ENCODE measurements at places on chromosomes 12 and 14.
A peak's percentile ranks its signal among the peaks of the same experiment; 100 is the strongest.

DNA sequence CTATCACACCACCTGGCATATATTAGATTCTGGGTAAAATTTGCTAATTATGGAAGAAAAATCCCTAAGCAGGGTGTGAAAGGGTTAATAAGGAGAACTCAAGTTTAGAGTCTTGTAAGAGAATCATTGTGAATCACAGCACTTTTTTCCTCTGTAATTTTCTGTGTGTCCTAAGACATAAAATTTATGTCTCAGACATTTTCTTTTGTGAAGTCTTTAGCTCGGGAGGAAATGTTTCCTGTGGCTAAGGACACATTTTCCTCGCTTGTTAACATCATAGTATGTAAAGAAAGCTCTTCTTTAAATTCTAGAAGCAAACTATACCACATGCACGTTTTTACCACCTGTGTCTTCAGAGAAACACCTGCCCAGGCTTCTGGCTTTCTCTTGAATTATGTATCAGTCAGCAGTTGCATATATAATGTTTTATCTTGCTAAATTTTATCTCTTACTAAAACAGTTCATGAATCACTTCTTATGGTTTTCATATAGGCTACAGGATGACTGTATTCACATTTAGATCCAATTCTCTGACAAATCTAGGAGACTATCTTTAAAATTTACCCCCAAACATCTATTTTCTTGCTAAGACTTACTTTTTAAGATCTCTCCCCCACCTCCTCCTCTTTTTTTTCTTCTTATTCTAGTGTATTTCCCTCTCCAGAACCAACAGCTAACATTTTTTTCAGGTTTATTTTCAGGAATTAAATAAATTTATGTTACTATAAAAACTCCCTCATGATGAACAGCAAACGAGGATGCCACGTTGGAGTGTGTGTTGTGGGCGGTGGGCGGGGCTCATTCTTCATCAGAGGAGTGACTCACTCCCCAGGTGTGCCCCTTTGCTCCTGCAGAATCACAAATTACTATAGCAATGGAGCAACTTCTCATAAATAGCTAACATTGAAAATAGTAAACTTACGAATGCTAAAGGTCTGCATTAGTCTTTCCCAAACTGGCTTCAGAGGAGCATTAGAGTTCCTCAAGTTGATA, 11.6 kb upstream of the CSRP2 start:
- no peak for DNase-seq

GRCh38 chr12:1619587-1619986, 9.4 kb upstream of the WNT5B start:
- DNase-seq, result peak; percentile 74

DNA sequence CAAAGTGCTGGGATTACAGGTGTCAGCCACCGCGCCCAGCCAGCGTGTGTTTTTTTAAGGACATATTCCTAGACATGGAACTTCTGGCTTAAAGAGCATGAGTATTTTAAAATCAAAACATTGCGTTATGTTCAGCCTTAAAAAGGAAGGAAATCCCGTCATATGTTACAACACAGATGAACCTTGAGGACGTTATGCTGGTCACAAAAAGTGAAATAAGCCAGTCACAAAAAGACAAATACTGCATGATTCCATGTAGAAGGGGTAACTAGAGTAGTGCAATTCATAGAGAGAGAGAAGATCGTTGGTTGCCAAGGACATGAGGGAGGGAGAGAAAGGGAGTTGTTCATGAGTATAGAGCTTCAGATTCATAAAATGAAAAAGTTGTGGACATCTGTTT, 53.9 kb downstream of the ACACB start:
- no peak for DNase-seq

GRCh38 chr12:103114296-103115055, 157.0 kb downstream of the ASCL1 start:
- peak; percentile 32 for DNase-seq

DNA sequence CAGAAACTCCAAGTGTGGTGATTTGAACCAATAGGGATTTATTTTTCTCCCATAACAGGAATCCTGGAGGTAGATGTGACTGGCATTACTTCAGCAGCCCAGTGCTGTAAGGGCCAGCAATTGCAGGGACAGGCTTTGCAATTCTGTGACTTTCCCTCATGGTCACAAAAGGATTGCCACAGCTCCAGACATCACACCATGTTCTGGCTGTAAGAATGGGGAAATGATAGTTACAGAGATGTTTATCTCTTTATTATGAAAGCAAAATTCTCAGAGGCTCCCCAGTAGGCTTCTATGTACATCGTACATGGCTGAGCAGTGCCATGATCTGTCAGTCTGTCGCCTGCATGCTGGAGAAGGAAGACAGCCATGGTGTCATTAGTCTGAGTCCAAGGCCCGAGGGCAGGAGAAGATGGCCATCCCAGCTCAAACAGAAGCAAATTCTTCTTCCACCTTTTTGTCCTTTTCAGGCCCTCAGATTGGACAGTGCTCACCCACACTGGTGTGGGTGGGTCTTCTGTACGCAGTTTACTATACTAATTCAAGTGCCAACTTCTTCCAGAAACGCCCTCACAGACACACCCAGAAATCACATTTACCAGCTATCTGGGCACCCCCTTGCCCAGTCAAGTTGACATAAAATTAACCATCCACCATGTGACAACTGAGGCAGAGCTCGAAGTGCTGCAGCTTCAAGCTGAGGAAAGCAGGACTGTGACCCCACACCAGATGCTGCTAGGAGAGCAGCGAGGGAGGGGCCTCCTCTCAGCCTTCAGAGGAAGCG, 17.2 kb downstream of the ZBTB42 start:
- DNase-seq, result no peak

DNA sequence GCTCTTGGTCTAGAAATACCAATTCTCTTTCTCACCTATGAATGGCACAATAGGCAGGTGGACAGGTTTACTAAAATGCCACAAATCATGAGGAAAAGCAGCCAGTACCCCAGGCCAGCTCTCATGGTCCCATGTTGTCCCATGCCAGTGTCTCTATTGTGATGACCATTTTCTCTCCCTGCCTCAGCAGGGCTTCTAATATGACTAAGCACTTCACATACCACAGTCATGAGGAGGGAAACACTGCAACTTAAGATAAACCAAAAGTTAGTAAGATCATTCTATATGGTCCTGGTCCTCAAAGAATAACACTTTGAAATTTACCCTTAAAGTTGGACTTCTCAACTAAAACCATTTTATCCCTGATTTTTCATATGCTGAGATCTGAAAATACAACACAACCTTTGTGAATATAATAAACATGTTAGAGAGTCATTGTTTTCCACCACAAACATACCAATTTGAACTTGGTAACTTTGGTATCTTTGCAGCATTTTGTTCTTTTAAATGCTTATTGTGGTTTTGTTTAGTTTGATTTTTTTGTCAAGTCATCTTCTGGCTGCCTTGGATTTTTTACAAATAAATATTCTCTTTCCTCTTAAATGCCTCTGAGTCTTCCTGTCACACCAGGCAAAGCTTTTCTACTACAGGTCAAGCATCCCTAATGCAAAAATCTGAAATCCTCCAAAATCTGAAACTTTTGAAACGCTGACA, 3.6 kb downstream of the TTC5 start:
- no peak for DNase-seq

GRCh38 chr12:32005496-32006125, 46.4 kb downstream of the RESF1 start:
- DNase-seq, result no peak

GRCh38 chr12:33248364-33248763, 191.3 kb downstream of the SYT10 start:
- no peak for DNase-seq
